Activated CD4-positive, alpha-beta T cell treated with anti-CD3 and anti-CD28 coated beads, Interleukin-2, amount 10 ng/mL, durations not matched to agents 24 days and 14 days (primary cell): ENCODE measurements at places on chromosomes 5 and 9. TPM values are rescaled to one million over a fixed set of nuclear protein-coding genes. Genes with fewer than 3 reads are reported as not detected.

IFNA21 gene
- total RNA-seq = not detected in 2 replicates

INSL4 gene
- total RNA-seq = not detected in 2 replicates

GRCh38 chr9:33426843-33427293 is 20.5 kb downstream of the AQP3 start:
- no peak for DNase-seq

GRCh38 chr5:152560512-152561137 is 155.5 kb upstream of the NMUR2 start:
- DNase-seq = peak; percentile 74

- peak; percentile 50 for DNase-seq
Measured at GRCh38 chr5:172530878-172531703, 76.8 kb upstream of the SH3PXD2B start.

DNA sequence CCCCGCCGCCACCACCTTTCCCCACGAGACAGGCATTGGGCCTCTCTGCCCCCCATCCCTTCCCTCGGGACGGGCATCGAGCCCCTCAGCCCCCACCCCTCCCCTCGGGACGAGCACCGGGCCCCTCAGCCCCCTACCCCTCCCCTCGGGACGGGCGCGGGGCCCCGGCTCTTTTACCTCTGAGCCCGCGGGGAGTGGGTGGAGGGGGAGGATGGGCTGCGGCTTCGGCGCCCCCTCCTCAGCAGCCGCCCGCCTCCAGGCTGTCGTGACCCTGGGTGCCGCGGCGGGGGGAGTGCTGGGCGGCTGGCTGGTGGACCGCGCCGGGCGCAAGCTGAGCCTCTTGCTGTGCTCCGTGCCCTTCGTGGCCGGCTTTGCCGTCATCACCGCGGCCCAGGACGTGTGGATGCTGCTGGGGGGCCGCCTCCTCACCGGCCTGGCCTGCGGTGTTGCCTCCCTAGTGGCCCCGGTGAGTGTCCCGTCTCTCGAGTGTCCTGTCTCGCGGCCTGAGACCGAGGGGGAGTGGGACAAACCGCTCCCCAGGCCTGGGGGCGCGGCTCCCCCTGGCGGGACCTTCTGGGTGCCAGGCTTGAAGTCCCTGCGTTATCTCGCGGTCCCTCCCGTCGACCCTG is 791 bp downstream of the SLC2A8 start:
- peak; percentile 78 for DNase-seq

GRCh38 chr5:140319833-140320232 is 16.9 kb upstream of the PFDN1 start:
- no peak for DNase-seq

GRCh38 chr9:93086447-93087224 is 9.4 kb upstream of the CARD19 start:
- no peak for DNase-seq

GRCh38 chr5:83157163-83157562 is 79.8 kb downstream of the XRCC4 start:
- no peak for DNase-seq

GRCh38 chr5:143131972-143132371 is 271.5 kb downstream of the NR3C1 start:
- DNase-seq = no peak

- DNase-seq = no peak
Measured at GRCh38 chr5:125597338-125597737, 825.9 kb upstream of the GRAMD2B start.

DNA sequence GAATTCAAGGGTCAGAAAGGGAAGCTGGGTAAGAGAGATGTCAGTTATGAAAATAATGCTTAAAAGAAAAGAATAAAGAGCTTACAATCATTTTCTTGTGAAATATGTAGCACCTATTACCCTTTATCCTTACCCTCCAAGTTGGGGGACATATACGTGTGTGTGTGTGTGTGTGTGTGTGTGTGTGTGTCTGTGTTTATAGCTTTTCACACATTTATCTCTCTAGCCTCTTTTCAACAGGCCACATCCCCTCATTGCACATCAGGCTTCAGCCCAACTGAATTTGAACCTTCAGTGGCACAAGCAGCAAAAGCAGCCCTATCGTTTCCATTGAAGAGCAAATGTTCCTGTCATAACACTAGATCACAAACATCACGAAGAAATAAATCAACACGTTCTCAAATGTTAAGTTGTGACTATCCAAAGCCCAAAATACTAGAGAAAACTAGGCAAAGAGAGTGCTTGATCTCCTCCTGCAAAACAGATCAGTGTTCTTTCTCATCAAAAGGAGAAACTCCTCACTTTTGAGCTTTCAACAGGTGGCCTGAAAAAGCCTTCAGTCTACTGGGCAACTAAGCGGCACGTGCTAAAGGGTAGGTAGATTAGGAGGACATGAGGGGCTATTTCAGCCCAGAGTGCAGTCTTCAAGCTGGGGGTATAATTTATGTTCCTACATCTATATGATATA is 416.4 kb downstream of the EFNA5 start:
- DNase-seq = no peak

GRCh38 chr5:74539986-74540385 is 100.5 kb downstream of the ENC1 start:
- DNase-seq = no peak

GRCh38 chr5:56757077-56757476 is 58.3 kb upstream of the MAP3K1 start:
- no peak for DNase-seq

DNA sequence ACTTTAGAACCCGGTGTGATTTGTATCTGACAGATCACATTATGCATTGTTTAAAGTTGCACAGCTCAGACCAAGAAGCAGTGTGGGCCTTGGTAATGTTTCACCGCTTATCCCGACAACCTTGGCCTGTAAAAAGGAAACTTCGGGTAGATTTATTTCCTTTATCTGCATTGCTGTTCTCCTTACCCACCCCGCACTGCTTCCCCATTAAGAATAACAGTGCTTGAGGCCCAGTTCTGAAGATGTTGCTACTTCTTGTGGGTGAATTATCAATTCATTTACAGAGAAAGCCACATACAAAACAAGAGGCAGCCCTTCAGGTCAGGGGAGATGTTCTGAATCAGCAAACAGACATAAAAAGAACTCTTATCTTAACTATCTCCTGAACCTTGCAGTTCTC is 8.4 kb downstream of the SMARCA2 start:
- DNase-seq = peak; percentile 67

- no peak for DNase-seq
Measured at GRCh38 chr5:151679421-151680155, 7.1 kb downstream of the SPARC start.
